RKO (cell line): ENCODE measurements at places on chromosomes 5 and 9.

- DNase-seq = peak; percentile 7
These were observed 18.1 kb downstream of the MAMDC2 start for GRCh38 chr9:70061776-70062175.

DNA sequence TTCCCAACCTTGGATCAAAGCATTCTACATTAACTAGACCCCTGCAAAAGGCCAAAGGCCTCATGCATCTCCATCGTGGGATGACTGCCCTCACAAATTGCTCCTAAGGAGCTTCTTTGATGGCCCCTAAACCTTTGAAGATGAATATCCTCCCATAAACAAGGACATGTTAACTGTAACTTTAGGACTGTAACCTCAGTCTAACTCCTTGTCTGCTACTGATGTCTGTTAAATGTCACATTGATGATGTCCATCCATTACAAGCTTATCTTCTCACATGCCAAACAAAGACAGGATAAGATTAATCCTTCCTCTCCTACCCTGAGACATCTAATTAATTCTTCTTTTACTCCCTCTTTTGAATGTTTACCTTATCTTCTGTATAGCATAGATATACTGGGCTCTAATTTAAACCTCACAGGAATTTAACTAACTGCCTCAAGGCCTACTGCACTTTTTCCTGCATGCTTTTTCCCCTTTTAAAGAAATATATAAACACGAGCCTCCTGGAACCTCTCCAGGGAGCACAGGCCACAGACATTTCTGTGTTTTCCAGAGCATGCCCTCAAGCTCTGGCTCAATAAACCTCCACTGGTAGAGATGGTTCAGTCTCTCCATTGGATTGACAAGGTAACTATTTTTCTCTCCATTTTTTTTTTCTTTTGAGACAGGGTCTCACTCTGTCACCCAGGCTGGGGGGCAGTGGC is 90.6 kb upstream of the SLC25A48 start:
- no peak for DNase-seq

GRCh38 chr5:96582343-96582742 is 79.8 kb upstream of the CAST start:
- peak; percentile 83 for DNase-seq

DNA sequence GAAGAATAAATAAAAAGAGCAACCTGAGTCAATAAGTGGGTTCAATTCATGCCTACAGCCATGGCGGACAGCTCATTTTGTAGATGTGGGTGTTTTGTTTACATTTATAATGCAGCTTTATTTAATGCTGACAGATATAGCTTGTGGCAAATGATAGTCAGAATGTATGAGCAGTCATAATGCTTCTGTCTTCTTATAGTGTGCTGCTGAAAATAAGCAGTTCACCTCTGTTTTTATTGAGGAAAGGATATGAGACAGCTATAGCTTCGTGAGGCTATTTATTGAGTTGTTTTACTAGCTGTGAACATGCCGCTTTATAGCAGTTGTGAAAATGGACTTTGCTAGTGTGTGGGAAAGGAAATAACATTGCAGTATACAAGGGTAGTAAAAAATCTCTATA is 147.4 kb downstream of the PBX3 start:
- DNase-seq = no peak

- no peak for DNase-seq
These were observed 504.3 kb downstream of the ARHGEF28 start for GRCh38 chr5:74130155-74130897.
